Purkinje cell (primary cell): ENCODE measurements at places on chromosomes 6 and 20. TPM values are rescaled to one million over a fixed set of nuclear protein-coding genes. Genes with fewer than 3 reads are reported as not detected.

Gene EEF1A2
- polyA plus RNA-seq: 13.6 and 15.1 TPM in 2 replicates

Gene KCNK17
- not detected in 2 replicates for polyA plus RNA-seq

Gene CRYBG1
- polyA plus RNA-seq: 1.8 and 3.1 TPM in 2 replicates

Gene LPA
- polyA plus RNA-seq: not detected in 2 replicates

Gene MUCL3
- not detected in 2 replicates for polyA plus RNA-seq

Gene C20orf202
- 0.70 and 3.3 TPM in 2 replicates for polyA plus RNA-seq

Gene PI16
- not detected in 2 replicates for polyA plus RNA-seq

Gene RIPPLY2
- polyA plus RNA-seq: 45.2 and 54.9 TPM in 2 replicates

Gene CEP57L1
- 23.3 and 25.0 TPM in 2 replicates for polyA plus RNA-seq

Gene FUCA2
- 33.7 and 40.3 TPM in 2 replicates for polyA plus RNA-seq

Gene PACRG
- polyA plus RNA-seq: 9.0 and 13.8 TPM in 2 replicates

Gene SMOC2
- polyA plus RNA-seq: 1.0 TPM in 1 of 2 replicates, not detected in the other

Gene ECI2
- polyA plus RNA-seq: 22.9 and 31.6 TPM in 2 replicates

Gene HLA-DPA1
- 0.26 and 0.92 TPM in 2 replicates for polyA plus RNA-seq

Gene SEL1L2
- 2.1 and 5.0 TPM in 2 replicates for polyA plus RNA-seq

Gene PROCR
- polyA plus RNA-seq: 62.1 and 84.1 TPM in 2 replicates

Gene CHRNA4
- 2.4 and 2.5 TPM in 2 replicates for polyA plus RNA-seq

Gene LAMA5
- 0.39 and 0.79 TPM in 2 replicates for polyA plus RNA-seq

Gene FIG4
- polyA plus RNA-seq: 35.2 and 40.5 TPM in 2 replicates

Gene PREP
- 38.3 and 38.6 TPM in 2 replicates for polyA plus RNA-seq

Gene TGM3
- 0.27 TPM in 1 of 2 replicates, not detected in the other for polyA plus RNA-seq

Gene PMEPA1
- 0.94 and 1.9 TPM in 2 replicates for polyA plus RNA-seq

Gene TNFRSF6B
- not detected in 2 replicates for polyA plus RNA-seq

Gene BPIFB2
- polyA plus RNA-seq: not detected in 2 replicates

Gene PPP1R10
- 28.5 and 31.5 TPM in 2 replicates for polyA plus RNA-seq

Gene TRAPPC3L
- 0.30 TPM in 1 of 2 replicates, not detected in the other for polyA plus RNA-seq
